Stimulated activated CD4-positive, alpha-beta T cell treated with anti-CD3 and anti-CD28 coated beads, Interleukin-1b, Interleukin-23, amount 100 ng/mL, for 24 hours (primary cell): ENCODE measurements at places on chromosomes 4 and X.

DNA sequence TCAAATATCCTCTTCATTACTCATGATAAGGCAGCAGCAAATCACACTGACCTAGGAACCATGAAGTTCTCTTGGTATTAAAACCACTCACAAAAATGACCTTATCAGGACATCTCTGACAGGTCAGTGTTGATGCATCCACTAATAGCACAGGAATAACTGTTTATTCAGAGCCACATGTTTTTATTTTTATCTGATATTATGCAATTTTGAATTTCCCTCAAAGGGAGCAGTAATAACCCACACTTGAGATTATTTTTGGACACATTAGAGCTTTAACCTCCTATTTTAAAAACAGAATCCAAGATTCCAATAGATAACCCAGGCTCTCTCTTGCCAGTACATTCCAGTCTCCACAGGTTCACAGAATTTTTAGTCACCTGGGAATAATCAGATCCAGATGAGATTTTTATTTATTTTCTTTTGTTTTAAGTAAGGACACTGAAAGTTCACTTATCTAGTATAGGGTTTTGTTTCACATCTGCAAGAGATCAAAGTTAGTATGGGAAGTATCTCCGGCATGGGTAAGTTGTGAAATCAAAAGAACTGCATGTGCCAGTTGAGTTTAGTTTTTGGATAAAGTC lies 36.3 kb upstream of the MYOZ2 start:
- no peak for DNase-seq

DNA sequence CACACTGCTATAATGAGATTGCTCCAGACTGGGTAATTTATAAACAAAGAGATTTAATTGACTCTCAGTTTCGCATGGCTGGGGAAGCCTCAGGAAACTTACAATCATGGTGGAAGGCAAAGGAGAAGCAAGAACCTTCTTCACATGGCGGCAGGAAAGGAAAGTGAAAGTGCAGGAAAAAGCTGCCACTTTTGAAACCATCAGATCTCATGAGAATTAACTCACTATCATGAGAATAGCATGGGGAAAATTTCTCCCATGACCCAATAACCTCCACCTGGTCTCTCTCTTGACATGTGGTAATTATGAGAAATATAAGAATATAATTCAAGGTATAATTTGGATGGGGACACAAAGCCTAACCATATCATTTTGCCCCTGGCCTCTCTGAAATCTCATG lies 884.2 kb downstream of the GLUD2 start:
- no peak for DNase-seq

- peak; percentile 24 for DNase-seq
Measured at GRCh38 chr4:152255437-152255836, 280.5 kb downstream of the FBXW7 start.

DNA sequence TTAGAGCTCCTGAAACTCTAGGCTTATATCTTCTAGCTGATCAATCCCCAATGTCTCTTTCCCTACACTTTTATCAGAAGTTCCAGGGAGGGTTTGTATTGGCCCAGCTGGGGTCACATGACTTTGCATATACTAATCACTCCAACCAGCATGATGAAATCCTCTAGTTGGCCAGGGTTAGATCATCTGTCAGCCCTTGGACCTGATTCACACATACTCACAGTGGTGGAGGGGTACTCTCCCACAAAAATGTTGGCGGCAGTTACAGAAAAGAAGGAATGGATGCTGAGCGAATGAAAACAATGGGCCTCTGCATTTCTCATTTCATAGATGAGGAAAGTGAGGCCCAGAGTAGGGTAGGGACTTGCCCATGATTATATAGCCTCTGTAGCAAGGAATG lies 151.1 kb downstream of the PJA1 start:
- DNase-seq: no peak

DNA sequence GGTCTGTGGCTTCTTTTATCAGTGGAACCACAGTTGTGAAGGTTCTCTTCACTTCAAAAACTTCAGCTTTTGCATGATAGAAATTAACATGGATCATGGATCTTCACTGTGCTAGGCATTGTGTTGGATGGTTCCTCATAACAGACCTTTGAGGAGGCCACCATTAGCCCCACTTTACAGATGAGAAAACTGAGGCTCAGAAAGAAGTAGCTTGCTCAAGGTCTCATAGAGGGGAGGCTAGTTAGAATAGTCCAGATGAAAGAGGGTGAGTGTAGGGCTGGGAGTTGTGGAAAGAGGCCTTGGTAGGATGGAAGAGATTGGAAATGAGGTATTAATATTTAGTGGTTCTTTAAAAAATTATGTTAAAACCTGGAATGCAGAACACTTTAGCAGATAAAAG lies 2.6 kb downstream of the TSR2 start:
- no peak for DNase-seq

DNA sequence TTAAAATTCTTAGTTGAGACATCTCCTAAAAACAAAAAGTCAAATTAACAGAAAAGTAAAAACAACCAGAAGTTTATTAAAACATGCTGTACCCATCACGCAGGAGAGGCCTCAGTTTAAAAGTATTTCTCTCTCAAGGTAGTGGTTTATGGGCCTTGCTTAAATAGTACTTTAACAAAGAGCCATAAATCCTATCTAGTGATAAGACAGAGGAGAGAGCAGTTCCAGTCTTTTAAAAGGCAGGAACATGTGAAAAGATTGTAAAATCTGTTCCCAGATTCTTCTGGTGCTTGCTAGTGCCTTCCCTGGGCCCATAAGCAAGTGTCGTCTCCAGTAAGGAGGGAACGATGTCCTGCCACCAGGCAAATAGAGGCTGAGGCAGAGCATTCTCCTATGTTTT lies 476.3 kb upstream of the ADGRL3 start:
- DNase-seq: no peak

DNA sequence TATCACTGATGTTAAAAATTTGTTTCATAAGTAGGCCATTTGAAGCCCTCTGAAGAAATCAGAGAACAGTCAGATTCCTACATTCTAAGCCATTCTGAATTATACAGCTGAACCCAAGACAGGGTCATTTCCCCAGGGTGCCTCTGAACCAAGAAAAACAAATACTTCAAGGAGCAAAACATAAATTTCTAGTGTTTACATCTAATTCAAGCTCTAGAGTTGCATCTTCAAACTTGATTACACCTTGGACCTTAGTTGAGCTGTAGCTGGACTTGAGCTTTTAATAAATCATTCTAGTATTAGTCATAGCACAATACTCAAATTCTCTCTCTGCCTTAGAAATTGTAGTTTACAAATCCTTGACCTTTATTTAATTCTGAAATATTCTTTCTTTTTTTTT lies 87.6 kb upstream of the IL15 start:
- DNase-seq: no peak

DNA sequence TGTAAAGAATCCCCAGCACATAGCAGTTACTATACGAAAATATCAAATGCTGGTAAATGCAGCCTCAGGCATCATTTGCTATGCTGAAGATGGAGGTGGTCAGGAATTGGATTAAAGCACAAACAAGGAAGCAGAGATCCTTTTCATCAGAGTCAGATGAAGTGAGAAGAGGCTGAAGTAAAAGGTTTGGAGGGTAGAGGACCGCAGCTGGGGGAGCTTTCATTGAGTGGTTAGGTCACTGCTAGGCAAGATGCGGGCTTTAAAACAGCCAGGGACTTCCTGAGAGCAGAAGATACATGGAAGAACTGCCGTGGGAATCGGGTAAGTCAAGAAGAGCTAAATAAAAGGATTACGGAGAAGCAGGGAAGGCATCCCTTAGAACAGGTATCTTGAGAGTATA lies 351.4 kb downstream of the UNC5C start:
- no peak for DNase-seq

- no peak for DNase-seq
Measured at GRCh38 chr4:22635692-22636091, 57.0 kb upstream of the GBA3 start.

DNA sequence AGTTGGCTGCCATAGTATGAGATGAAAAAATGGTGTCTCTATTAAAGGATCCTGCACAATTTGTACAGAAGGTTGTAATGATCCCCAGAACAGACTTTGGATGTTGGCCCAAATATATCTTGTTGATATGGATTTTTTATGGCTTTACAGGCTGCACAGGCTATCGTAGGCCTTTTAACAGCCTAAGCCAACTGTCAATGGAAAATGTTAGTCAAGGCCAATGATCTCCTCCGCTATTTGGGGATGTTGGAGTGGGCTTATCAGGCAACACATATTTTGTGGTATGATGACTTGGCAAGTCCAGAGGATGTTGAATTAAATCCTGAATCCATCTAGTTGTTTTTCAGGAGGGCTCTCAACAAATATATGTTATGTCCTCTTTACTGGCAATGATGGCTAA lies 42.1 kb downstream of the ZCCHC13 start:
- no peak for DNase-seq

DNA sequence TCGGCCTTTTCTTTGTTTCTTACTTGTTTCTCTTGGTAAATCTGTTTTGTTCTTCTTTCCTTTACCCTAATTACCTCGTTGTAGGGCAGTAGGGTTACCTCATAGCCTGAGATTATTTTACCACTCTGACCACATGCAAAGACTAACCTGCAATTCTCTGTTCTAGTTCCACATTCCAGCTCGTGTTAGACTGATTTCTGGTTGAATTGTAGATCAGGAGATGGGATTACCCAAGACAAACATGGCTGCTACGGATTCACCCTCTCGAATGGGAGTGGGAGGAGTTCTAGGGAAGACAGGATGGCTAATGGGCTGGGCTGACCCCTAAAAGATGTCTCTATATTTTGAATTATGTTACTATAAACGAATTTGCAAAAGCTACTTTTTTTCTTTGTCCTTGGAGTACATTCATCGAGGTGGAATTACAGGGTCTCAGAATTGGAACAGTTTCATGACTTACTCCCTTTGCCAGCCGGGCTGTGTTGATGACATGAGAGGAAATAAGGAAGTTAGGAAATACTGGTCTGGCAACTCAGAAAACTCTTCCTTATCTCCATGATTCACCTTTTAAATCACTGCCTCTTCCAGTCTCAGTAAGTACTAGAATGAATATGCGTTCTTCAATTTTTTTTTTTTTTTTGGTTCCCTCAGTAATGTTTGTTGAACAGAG lies 36.7 kb upstream of the FBXW7 start:
- no peak for DNase-seq

DNA sequence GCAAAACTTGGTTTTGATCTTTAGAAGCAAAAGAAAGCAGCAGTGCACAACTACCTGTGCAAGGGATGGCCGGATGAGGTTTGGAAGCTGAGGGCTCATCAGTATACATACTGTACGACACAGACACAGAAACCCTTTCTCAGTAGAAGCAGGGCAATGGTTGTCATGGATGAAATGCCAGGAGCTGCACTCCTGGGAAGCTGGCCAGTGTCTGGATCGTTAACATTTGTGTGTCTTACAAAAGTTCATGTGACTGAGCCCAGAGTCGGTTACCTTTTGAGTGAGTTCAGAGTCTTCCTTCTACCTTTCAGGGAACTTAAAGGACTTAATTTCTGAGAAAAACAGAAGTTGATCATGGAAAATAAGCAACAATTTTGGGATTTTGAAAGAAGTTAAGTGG lies 230.3 kb downstream of the APBB2 start:
- no peak for DNase-seq

DNA sequence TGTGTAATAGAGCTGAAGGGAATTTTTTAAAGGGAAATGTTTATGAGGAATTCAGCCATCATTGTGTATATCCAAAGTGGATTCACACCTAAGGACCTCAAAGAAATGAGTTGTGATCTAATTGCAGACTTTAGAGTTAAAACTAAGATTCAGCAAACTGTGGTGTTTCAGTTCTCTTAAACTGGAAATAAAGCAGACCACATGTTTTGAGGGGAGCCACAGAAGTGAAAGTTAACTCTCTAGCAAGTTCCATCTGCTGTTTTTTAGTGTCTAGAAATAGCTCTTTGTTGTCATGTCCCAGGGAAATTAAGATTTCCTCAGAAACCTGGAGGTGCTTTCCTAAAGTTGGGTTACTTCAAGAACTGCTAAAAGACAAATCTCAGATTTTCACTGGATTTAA lies 97.3 kb upstream of the DDX3X start:
- no peak for DNase-seq

GRCh38 chr4:92199135-92199534 lies 104.6 kb upstream of the GRID2 start:
- DNase-seq: no peak

GRCh38 chr4:150822407-150822806 lies 192.7 kb downstream of the LRBA start:
- DNase-seq: no peak

DNA sequence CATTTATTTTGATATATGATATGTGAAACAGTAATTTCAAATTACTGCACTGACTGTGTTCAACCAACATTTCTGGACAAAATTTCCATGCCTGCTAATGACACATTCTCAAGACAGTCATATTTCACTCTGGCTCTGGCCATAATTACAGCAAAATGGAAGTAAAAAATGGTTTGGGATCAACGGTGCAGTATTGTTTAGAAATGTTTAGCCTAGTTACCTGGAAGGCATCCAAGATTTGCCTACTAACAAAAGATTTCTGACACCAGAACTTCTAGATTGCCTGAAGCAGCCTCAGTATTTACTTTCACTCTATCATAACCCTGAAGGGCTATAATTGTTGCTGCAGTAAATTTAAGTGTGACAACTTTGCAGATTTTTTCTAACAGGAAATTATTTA lies 416.3 kb downstream of the PCDH10 start:
- no peak for DNase-seq

- no peak for DNase-seq
Measured at GRCh38 chr4:130023088-130023487, 927.1 kb downstream of the C4orf33 start.

- no peak for DNase-seq
Measured at GRCh38 chr4:123802082-123802645, 405.6 kb downstream of the SPRY1 start.

DNA sequence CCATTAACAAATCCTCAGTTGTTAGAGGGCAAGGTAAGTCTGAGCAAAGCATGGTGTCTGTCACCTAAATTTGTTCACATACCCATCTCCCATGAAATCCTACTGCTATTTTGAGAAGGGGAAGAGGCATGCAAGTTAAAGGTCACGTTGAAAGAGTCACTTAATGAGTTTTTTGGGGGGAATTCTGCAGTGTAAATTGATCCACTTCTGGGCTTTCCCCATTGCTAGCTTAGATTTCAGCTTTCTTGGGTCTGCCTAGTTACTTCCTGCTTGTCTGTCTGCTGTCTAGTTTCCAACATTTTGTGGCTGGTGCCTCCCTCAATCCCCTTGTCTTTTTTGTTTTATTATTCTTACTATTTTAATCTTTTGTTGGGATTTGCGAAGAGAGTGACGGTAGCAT lies 32.0 kb downstream of the CEP135 start:
- no peak for DNase-seq

DNA sequence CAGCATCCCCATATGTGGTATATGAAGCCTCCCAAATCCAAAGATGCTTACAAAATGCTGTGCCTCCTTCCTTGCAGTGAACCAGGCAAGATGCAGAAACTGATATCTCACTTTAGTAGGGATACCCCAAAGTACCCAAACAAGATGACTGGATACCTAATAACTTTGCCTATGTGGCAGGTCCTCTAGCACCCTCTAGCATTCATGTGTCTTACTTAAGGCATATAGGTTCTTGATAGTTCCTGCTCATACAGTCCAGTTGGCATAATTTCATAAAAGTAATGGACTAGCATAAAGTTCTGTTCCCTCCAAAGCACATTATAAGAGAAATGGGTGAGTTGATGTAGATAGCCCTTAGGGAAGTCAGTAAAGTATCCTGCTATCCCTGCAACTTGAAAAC lies 36.8 kb upstream of the SPP1 start:
- DNase-seq: no peak

GRCh38 chr4:91764085-91764484 lies 539.7 kb upstream of the GRID2 start:
- no peak for DNase-seq
